ENCODE measurements at places on chromosomes 13 and 19.
A peak's percentile ranks its signal among the peaks of the same experiment; 100 is the strongest.

DNA sequence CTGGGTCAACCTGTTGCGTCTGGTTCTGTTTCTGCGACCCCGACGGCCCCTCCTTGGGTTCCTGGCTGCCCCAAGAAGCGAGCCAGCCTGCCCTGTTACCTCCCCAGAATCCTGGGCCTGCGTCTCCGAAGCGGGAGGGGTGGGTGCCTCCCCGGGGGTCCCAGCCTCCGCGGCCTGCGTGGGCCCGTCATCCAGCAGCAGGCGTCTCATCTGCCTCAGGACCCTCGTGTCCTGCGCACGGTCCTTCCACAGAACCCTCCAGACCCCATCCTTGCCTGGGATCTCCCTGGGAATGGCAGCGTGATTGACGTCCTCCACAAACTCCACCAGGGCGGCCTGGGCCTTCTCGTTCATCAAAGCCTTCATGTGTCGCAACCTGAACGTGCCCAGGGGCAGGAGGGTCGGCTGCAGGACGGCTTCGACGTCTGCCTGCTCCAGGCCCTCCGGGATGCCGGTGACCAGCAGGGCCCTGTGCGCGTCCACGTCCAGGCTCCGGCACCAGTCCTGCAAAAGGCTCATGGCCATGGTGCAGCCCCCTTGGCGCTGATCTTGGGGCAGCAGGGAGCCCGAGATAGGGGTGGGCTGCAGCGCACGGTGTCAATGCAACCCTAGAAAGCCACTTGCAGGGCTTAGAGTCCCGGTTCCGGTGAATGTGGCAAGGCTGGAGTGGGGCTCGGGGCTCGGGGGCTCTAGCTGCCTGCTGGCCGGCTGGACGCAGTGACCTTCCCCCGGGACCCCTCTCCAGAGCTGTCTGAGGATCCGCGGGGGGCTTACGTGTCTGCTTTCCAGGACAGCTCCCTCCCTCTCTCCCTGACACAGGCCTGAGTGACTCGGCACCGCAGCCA, 504 bp downstream of the PNMA8B start:
- no peak for DNase-seq

DNA sequence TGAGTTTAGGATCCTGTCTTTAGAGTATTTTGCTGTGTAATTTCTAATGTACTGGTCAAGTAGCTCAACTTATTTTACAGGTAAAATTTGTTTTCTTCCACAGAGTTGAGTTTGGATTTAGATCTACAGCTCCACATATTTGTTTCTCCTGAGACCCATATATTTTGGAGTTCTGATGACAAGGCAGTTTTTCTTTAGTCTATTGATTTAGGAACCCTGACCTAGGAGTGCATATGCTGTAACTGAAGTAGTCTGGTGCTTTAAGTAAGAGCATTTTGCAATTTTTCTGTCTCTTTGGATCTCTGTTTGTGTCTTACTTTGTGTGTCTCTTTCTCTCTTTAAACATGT, 19.5 kb upstream of the SPRY2 start:
- no peak for DNase-seq

DNA sequence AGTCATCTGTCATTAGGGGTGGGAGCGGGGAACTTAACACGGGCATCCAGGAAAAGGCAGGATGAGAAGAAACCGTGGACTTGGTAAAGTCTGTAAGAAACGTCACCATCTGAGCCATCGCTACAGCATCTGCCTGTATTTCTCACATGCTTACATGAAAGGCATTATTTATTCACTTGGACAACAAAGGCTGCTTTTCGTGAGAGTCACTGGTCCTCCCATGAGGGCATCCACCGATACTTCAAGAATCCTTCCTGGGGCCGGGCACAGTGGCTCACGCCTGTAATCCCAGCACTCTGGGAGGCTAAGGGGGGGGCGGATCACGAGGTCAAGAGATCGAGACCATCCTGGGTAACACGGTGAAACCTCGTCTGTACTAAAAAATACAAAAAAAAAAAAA, 16.1 kb downstream of the ZNF446 start:
- DNase-seq: no peak

DNA sequence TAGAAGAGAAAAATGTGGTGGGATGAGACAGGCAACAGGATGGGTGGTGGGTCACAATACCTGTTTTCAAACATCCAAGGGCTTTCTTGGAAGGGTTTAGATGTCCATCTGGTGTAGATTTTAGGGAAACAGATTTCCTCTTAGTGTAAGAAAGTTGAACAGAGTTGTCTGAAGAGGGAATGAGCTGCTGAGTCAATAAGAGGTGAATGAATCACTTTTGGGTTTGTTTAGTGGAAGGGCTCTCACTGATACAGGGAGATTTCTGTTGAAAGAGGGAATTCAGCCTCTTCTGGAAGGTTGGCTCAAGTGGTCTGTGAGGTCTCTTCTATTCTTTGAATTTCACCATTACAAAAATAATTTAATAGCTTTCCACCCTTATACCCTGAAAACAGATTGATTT, 54.6 kb downstream of the LACC1 start:
- DNase-seq: no peak

DNA sequence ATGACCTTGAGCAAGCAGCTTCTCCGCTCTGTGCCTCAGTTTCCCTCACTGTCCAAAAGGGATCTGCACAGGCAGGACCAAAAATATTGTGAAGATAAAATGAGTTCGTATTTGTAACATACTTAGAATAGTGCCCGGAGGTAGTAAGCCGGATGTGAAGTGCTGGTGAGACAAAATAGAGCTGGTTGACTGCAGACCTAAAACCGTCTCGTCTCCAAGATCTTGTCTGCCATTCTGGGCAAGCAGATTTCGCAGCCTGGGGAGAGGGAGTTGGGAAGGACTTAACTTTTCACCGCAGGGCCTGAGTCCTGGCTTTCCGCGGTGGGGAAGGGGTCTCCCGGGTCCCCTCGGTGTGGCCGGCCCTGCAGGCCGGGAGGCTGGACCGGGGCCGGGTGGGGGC, 8.2 kb upstream of the BBC3 start:
- DNase-seq: no peak

DNA sequence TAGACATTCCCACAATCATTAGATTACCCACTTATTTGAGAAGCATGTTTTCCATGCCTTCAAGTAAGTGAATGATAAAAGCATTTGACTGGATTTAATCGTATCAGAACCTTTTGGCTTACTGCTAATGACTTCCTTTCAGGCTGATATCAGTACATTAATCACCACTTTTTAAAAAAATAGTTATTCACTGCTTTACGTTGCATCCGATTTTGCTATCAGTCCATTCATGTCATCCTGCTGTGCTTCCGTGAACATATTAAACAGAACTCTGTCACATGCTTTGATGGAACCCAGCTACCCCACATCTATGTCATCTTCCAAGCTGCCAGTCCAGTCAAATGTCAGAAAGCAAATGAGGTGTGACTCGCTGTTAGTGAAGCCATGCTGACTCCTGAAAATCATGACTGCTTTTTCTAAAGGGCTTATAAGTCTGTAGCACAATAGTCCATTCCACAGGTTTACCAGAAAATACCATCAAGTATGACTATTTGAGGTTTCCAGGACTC, 440.9 kb downstream of the IRS2 start:
- DNase-seq: no peak

GRCh38 chr19:40394816-40395210, 4.8 kb upstream of the HIPK4 start:
- DNase-seq: no peak

DNA sequence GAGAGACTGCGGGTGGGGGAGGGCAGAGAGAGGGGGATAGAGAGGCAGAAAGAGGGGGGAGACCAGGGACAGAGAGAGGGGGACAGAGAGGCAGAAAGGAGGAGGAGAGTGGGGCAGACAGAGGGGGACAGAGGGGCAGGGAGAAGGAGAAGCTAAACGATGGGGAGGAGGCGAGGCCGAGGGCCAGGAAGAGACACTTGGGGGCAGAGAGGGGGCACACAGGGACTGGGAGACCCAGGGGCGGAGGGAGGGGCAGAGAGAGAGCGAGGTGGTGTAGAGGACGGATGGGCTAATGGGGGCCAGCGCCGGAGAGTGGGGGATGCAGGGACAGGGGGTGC, 666 bp downstream of the MEIS3 start:
- no peak for DNase-seq

DNA sequence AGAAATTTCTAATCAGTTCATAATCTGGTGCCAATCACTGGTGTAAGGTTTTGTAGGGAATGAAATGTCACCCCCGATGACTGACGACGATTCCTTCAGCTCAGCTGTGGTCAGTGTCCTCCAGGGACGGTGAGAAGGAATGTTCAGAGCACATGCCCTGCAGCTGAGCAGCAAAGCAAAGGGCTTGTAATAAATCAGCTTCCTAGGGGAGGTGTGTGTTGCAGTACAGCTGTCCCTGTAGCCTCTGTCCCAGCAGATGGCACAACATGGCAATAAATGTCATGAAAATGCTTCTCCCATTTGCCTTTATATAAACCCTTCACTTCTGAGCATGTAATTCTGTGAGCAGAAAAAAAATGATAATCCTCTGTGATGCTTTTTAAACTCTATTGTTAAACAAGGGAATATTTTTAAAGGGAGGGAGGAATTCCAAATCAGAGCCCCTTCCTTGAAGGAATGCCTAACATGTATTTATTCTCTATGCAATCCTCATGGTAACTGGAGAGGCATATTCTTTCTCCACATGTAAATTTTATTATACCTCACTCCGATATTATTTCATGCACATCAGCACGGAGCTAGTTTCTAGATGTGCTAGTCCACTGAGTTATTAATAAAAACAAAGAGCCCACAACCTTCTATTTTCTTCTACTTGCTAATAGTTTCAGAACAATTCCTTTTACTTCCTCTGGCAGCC, 102.5 kb downstream of the FAM216B start:
- peak; percentile 28 for DNase-seq
